ENCODE measurements at places on chromosomes 3 and 15.

DNA sequence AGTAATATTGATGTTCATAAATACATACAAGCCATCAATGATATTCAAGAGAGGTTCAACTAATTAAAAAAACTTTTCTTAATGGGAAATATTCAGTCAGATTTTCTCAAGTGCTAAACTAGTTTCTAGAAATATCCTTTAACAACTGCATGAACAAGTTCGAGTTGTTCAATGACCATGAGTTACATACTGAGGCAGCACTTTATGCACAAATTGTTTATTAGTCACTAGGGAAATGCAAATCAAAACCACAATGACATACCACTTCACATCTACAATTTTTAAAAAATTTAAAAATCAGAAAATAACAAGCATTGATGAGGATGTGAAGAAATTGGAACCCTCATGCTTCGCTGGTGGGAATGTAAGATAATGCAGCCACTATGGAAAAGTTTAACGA is 62.4 kb downstream of the RAD18 start:
- no peak for DNase-seq

DNA sequence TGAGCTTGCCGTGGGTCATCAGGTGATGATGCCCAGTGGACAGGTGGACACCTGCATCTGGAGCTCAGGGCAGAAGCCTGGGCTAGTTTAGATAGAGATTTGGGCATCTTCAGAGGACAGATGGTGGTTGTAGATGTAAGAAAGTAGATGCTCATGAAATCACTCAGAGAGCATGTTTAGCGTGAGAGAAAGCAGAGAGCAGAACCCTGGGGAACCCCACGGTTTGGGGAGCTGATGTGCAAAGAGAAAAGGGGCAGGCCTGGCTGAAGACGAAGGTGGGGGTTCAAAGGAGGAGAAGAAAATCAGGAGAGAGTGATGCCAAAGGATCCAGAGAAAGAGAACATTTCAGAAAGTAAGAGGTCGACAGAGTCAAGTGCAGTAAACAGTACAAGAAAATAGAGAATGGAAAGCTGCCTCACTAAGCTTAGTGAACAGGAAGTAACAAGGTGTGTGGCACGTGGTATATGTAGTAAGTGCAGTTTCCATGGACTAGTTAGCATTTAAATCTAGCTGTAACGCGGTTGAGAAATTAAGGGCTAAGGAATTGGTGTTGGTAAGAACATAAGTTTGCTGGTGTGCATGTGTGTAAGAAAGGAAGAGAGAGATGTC is 13.5 kb downstream of the TIGIT start:
- DNase-seq, result no peak

GRCh38 chr15:41809526-41810220 is 18.2 kb upstream of the JMJD7 start:
- no peak for DNase-seq

DNA sequence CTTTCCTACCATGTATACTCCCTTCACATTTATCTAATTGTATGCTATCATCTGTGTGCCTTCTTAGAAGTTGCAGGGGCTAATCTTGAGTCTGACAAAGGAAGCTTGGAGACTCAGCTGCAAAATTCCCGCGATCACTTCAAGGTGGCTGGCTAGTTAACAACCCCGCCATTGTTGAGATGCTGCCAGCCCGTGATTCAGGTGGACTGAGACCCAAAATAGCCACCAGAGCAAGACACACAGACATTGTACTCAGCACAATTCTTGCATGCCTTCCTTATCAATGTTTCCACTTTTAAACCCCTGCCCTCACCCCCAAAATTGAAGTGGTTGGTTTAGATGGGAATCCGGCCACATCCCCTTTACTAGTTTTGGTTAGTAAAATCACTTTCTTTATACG is 225.8 kb upstream of the ZNF717 start:
- DNase-seq, result no peak

GRCh38 chr15:85125056-85125661 is 143.5 kb downstream of the PDE8A start:
- no peak for DNase-seq

- no peak for DNase-seq
Measured at GRCh38 chr3:134312072-134312872, 61.6 kb upstream of the RYK start.
